Activated CD8-positive, alpha-beta T cell treated with anti-CD3 and anti-CD28 coated beads for 36 hours (primary cell): ENCODE measurements at places on chromosomes 13 and 19. TPM values are rescaled to one million over a fixed set of nuclear protein-coding genes. Genes with fewer than 3 reads are reported as not detected.
A peak's percentile ranks its signal among the peaks of the same experiment; 100 is the strongest.

DNA sequence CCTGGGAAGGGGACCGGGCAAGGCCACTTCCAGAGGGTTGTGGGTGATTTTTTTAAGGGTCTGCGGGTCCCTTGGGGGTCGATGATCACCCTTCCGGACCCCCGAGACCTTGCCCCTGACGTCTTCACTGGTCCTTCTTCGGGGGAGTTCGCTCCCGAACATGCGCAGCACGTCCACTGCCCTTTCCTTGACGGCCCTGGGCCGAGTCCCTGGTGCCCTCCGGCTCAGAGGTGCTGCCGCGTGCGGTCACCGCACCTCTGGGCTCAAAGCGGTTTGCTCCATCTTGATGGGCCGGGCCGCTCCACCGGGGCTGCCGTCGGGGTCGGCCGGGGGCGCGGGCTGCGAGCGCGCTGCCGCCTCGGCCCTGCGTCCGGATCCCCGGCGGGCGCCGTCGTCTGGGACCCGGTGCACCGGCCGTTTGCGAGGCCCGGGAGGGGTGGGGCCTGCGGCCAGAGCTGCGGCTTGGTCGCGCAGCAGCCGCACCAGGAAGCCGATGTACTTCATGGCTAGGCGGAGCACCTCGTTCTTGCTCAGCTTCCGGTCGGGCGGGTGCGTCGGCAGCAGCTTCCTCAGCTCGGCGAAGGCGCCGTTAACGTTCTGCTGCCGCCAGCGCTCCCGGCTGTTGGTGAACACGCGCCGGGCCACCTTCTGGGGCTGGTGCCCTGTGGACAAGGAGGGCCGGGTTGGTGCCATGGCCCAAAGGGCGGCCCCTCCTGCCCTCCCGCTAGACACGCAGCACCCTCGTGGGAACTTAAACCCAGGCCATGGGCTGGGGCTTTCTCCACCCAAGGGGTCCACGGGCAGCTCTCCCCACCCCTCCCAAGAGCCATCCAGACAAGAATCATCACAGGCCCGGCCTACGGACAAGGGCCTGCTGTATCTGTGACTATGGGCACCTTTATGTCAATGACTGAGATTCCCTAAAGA, 3.3 kb downstream of the LYL1 start:
- H3K27ac ChIP-seq, result peak overlapping the region; percentile 88
- H3K27me3 ChIP-seq, result peaks cover 30% of the 10 kb centered on the region
- H3K36me3 ChIP-seq, result peaks cover 5% of the 10 kb centered on the region
- peaks cover 53% of the 10 kb centered on the region for H3K4me1 ChIP-seq
- peak overlapping the region; percentile 61 for H3K4me3 ChIP-seq

Gene MUC16
- total RNA-seq, result not detected

- H3K36me3 ChIP-seq, result peaks cover 30% of the 10 kb centered on the region
- no peak overlapping the region for H3K4me3 ChIP-seq
- H3K4me1 ChIP-seq, result peaks cover 19% of the 10 kb centered on the region
- peak; percentile 38 for DNase-seq
Measured at GRCh38 chr19:50008532-50008931, 16.6 kb downstream of the VRK3 start.

DNA sequence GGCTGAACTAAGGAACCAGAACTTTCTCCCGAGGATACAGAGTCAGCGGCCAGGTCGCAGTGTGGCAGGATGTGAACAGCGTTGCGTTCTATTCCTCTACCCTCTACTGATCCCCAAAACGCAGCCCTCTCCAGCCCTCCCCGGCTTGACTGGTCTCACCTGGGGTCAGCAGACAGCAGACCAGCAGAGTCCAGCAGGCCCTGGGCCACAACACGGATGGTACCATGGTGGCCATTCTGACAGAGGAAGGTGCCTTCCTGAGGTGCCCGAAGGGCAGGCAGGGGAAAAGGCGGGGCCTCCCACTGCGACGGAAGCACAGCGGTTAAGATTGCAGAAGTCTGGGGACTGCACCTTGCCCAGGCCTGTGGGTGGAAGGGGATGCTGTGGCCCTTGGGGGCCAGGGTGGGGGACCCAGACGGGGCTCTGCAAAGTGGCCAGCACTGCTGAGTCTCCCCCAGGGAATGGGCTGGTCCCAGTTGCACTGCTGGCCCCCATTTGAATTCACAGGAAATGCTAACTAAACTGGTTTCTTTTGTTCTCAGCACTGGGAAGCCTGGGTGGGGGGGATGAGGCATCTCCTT, at the start of gene ICAM3:
ICAM3 (minus strand) TSS at position 245 of the 581 bp plus-strand sequence; CDS start at position 235, 10 bp downstream.
- peak within 1 kb of the TSS; percentile 96 for H3K4me3 ChIP-seq
- peak; percentile 85 for DNase-seq

- H3K27me3 ChIP-seq, result peaks cover 51% of the 10 kb centered on the region
- DNase-seq, result peak; percentile 76
- peaks cover 15% of the 10 kb centered on the region for H3K4me1 ChIP-seq
- H3K36me3 ChIP-seq, result no peaks in the 10 kb centered on the region
Measured at GRCh38 chr19:55353803-55354697, 469 bp downstream of the COX6B2 start.

DNA sequence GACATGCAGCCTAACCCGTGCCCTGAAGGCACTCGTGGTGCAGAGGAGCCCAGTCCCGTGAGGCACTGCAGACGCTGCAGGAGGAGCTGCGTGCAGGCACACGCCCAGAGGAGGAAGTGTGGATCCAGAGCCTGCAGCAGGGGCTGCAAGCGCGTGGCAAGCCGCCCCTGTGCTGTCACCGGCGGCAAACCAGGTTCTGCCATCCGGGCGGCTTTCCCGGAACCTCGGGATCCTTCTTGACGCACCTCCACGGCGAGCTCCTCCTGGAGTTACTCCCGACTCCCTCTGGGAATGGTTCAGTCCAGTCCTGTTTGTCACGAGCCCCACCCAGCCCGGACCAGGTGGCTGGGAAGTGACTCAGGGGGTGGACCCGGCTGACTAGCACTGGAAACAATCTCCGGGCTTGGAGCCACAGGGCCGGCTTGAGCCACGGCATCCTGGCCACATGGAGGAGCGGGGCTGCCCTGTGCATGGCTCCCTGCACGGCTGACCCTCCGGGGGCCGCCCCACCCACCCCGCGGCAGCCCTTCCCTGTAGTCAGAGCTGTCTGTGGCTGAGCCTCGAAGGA, 10.2 kb downstream of the DPP9 start:
- H3K27ac ChIP-seq, result no peak overlapping the region
- no peak overlapping the region for H3K4me3 ChIP-seq

Gene URAD
- total RNA-seq, result not detected

GRCh38 chr13:53569453-53569852, 540.8 kb downstream of the OLFM4 start:
- no peak overlapping the region for H3K27ac ChIP-seq
- H3K36me3 ChIP-seq, result no peaks in the 10 kb centered on the region
- DNase-seq, result no peak
- no peaks in the 10 kb centered on the region for H3K27me3 ChIP-seq
- no peaks in the 10 kb centered on the region for H3K4me1 ChIP-seq
- H3K4me3 ChIP-seq, result no peak overlapping the region

Gene C1QTNF9
- total RNA-seq, result not detected
